ENCODE measurements at places on chromosomes 12 and 14. TPM values are rescaled to one million over a fixed set of nuclear protein-coding genes. Genes with fewer than 3 reads are reported as not detected.

Gene RIN3
- total RNA-seq: 2.6 TPM

Gene ADSS1
- 9.6 TPM for total RNA-seq

Gene AQP5
- 0.82 TPM for total RNA-seq

Gene GEMIN2
- 9.9 TPM for total RNA-seq

Gene ADGRD1
- total RNA-seq: 0.15 TPM

Gene NFYB
- 12.4 TPM for total RNA-seq

Gene SERPINA5
- 0.12 TPM for total RNA-seq

Gene FAM234B
- 4.7 TPM for total RNA-seq

Gene MYH6
- total RNA-seq: not detected

Gene SMAGP
- total RNA-seq: 5.4 TPM

Gene AMDHD1
- not detected for total RNA-seq

Gene GPD1
- total RNA-seq: 0.47 TPM

Gene RNU6-8
- not detected for total RNA-seq

Gene APOF
- total RNA-seq: not detected

Gene KRT6C
- total RNA-seq: not detected

Gene PNMA1
- 6.6 TPM for total RNA-seq

Gene RPS6KL1
- 0.35 TPM for total RNA-seq

Gene PLEKHD1
- not detected for total RNA-seq

Gene CCDC184
- total RNA-seq: 0.35 TPM

Gene JAG2
- total RNA-seq: 1.6 TPM

Data from smooth muscle cell of the coronary artery (primary cell).